Activated CD4-positive, alpha-beta T cell treated with anti-CD3 and anti-CD28 coated beads for 24 hours (primary cell): ENCODE measurements at places on chromosomes 11 and 22.

GRCh38 chr11:125062218-125062930 lies 731 bp upstream of the SLC37A2 start:
- DNase-seq, result no peak

DNA sequence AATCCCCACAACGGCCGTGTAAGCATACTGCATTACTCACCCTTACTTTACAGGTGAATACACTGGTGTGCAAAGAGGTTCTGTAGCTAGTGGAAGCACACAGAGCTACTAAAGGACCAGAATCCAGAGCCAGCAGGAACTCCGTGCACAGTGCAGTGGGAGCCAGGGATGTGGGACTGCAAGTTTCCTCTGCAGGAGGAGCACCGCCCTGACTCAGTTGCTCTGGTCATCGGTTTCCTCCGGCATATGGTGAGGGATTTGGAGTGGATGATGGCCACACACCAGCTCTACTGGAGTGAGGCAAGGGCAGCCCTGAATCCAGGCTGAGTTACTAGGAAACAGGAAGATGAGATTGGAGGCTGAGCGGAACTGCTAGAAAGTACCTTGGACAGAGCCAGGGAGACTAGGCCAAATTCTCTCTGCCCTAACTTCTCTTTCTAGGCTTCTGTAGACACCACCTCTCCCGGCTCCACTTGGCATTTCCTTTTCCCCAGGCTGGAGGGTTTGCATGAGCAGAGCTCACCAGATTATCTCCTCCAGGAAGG lies 18.2 kb upstream of the C22orf42 start:
- DNase-seq, result no peak

DNA sequence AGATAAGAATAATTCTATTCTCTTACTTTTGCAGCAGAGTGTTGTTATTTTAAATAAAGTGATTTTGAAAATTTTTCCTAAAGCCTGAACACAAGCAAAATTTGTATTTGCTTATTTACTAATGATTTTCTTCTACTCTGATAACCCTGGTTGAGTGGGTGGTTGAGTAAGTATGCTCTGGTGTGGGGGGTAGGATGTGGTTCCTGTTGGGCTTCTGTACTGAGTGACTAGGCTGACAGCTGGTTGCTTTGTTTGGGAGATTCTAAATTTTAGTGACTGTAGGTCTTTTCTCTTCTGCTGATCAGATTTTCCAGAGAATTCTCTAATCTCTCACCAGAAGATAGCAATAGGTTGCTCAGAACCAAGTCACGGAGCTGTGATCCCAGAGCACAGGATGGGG lies 61.6 kb downstream of the METTL15 start:
- no peak for DNase-seq

DNA sequence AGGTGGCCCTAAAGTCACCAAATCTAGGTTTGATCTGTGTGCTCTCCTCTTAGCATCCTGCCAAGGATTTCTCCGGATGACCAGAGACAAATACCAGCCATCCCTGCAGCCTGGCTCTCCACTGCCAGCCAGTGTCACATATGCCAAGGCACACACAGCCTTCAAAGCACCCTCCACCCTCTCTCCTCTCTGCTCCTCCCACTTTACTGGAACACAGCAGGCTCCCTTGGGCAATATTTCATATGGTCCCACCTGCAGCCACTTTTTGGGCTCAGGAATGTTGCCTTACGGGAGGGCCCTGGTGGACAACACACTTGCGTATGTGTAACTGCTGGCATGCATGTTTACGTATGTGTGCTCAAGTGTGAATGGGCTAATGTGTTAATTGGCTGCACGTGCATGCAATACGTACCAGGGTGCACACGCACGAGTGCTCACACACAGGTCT lies 183.9 kb downstream of the CEP164 start:
- DNase-seq, result no peak

- no peak for DNase-seq
These were observed 110.2 kb downstream of the ST3GAL4 start for GRCh38 chr11:126465573-126466188.

DNA sequence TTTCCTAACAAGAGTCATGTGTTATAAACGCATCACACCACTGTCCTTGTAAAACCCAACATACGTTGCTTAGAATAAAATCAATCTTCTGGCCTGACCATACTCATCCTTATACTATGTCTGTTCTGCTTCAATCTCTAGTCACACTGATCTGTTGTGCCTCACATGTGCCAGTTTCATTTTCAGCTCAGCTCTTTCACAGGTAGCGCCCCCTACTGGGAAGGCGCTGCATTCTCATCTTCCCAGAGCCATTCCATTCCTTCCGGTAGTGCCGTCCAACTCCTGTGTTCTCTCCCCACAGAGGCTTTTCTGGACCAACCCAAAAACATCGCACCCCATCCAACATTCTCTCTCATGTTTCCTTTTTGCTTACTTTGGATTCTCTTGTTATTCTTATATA lies 22.2 kb downstream of the CASP5 start:
- peak; percentile 31 for DNase-seq

DNA sequence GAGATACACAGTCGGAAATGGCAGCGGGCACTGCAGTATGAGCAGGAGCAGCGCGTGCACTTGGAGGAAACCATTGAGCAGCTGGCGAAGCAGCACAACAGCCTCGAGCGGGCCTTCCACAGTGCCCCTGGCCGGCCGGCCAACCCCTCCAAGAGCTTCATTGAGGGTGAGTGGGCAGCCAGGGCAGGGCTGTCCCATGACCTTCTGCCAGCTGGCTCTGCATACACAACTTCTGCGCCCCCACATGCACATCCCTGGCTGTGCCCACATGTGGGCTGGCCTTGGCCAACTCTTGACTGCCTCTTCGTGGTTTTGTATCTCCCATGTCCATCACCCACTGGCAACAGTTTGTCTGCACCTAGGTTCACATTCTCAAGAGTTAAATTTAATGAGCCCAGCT lies 81.1 kb downstream of the MORC2 start:
- no peak for DNase-seq

GRCh38 chr11:68200639-68201038 lies 12.5 kb downstream of the KMT5B start:
- DNase-seq, result no peak

DNA sequence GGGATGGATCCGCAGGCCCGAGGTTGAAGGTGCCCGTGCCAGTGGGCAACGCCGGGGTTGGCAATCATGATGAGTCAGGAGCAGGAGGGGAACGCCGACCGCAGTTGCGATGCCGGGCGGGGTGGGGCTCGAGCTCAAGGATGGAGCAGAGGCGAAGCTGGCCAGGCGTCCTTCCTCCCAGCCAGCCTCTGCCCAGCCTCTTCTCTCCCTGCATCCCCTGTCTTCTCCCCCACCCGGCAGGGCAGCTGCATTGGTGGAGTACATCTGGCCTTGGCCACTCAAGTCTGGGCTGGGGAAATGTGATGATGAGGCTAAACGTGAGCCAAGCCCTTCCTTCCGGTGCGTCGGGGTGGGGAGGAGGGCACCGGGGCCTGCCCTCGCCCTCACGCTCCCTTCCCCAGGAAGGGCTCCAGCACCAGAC lies 3.9 kb downstream of the IFITM10 start:
- DNase-seq, result no peak

- DNase-seq, result no peak
These were observed 36.3 kb upstream of the SOX6 start for GRCh38 chr11:16392616-16393015.
